LHCN-M2 (cell line): ENCODE measurements at places on chromosomes 4 and X. TPM values are rescaled to one million over a fixed set of nuclear protein-coding genes. Genes with fewer than 3 reads are reported as not detected.

CTAG1A gene
- total RNA-seq = not detected in 2 replicates

- peak; percentile 15 for DNase-seq
Measured at GRCh38 chrX:119374736-119375135, 24.4 kb upstream of the SLC25A43 start.

PRRG3 gene
- not detected in 2 replicates for total RNA-seq

GRCh38 chr4:632196-632790, 6.9 kb downstream of the PDE6B start:
- no peak for DNase-seq

GRCh38 chr4:3330707-3331106, 37.9 kb downstream of the RGS12 start:
- DNase-seq = no peak

RBMXL3 gene
- not detected in 2 replicates for total RNA-seq

DNA sequence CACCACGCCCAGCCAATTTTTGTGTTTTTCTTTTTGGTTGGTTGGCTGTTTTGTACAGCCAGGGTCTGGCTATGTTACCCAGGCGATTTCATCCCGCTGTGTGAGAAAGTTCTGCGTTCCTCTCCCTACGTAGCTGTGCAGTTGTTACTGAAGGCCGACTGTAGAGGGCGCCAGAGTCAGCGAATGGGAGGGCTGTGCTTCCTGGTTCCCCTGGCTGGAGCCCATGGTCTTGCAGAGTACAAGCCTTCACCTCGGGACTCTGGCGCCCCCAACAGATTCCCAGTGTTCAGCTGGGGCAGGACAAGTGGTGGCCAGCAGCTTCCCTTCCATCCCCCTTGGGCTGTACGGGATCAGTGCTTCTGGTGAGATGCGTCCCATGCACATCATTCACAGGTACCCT, 5.6 kb upstream of the CT45A1 start:
- peak; percentile 6 for DNase-seq

PRSS12 gene
- 6.6 and 8.2 TPM in 2 replicates for total RNA-seq

DNA sequence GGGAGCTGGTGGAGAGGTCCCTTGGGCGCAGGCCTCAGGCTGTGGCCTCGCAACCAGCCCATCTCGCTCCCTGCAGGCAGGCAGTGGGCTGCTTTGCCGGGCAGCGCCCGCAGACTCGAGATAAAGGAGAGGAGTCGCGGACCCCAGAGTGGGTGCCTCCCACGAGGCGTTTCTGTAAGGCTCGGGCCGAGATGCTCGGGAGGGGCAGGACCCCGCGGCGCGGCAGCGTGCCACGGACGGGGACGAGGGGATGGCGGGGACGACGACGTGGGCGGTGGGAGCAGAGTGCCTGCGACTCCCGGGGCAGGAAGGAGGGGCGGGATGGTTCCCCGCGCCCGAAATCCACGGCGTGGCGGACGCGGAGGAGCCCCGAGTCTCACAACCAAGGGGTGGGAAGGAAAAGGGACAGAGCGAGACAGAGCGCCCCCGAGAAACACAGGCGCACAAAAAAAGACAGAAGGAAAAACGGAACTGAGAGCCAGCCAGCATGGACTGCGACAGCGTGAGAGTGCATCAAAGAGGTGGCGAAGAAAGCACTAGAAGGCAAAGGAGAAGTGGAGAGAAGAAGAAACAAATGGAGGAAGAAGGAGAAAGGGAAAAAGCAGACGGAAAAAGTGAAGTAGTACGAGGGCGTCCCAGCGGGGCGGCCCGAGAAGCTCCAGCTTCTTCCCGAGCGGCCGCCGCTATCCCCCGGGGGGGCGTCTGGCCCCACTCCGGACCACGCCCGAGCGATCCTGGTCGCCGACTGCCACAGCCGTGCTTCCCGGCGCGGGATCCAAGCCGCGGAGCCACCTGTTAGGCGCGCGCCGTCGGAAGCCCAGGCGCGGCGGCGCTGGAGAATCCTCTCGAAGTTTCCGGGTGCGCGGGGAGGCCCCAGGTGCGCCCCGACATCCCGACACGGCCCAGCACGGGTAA, 1.5 kb downstream of the BEND4 start:
- no peak for DNase-seq

- DNase-seq = peak; percentile 55
Measured at GRCh38 chrX:107562482-107562881, 65.8 kb upstream of the PRPS1 start.

TLR1 gene
- 2.7 and 2.9 TPM in 2 replicates for total RNA-seq

UGT2B10 gene
- not detected in 2 replicates for total RNA-seq

DNA sequence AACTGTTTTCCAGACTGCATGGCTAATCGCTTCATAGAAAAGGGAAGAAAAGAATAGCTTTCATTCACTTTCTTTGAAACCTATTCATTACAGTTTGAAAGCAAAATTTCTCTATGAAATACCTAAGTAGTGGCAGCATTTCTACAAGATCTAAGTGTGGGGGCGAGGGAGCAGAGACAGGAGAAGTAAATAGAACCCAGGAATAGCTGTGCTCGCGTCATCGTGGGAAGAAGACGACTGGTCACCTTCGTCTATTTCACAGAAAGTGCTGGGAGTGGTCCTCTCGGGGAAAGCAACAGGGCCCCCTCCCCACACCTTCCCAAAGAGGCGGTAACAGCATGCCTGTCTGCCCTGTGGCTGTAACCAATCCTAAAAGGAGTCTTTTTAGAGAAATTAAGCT, 169.9 kb upstream of the NOCT start:
- no peak for DNase-seq

DNA sequence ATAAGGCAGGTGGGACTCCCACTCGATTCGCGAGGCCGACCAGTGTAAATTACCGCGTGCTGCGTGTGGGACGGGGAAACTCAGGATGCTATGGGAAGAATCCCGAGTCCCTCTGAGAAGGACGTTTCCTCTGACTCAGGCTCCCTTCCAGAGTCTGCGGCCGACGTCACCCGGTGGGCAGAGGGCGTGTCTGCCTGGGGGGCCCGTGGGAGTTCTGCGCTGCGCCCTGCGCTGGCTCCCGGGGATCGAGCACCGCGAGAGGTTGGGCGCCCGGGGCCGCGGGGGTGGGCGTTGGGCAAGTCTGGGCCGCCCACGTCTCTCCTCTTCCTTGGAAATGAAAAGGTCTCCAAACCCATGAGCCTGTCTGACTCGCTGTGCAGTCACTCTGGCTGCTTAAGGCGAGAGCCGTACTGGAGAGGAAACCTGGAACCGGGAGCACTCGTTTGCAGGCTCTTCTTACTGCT, 568 bp downstream of the NIPAL1 start:
- DNase-seq = peak; percentile 60

- peak; percentile 41 for DNase-seq
Measured at GRCh38 chr4:108024878-108025165, 35.1 kb downstream of the HADH start.

DNA sequence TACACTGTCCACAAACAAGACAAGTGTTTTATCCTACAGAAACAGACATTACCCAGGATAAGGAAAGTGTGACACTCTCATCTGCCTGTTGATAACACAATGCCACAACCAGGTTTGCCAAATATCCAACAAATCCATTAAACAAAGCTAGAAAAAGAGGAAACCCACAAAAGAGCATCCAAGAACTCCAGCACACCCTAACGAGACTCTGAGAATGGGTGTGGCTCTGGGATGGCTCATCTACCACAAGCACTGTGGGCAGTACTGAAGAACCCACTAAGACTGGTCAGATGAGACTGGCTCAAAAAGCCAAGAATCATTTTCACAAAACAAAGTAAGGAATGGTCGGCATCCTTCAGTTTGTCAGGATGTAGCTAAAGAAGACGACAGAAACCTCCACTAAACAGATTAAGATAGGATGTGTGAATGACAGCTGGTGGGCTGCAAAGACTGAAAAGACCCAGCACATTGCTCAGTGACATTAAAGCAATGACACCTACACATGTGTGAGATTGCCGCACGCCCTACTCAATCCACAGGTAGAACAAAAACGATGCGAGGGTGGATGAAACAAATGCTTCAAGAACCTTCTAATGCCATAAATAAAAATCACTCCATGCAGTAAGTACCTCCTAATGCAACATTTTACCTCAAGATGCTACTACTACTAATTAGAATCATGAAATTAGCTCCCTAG, 14.7 kb downstream of the ATP8A1 start:
- no peak for DNase-seq

ZMAT1 gene
- total RNA-seq = 0.06 and 0.11 TPM in 2 replicates

DNA sequence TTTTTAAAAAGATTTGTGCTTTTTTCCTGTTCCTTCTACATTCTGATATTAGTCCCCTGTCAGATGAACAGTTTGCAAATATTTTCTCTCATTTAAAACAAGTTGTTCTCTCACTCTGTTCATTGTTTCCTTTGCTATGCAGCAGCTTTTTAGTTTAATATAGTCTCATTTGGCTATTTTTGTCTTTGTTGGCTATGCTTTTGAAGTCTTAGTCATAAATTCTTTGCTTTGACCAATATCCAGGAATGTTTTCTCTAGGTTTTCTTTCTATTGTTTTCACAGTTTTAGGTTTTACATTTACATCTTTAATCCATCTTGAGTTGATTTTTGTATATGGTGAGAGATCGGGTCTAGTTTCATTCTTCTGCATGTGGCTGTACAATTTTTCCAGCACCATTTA, 136.8 kb downstream of the TET2 start:
- peak; percentile 14 for DNase-seq

GRCh38 chr4:169102026-169102425, 92.0 kb upstream of the CBR4 start:
- DNase-seq = no peak

NEUROG2 gene
- total RNA-seq = 0.06 TPM in 1 of 2 replicates, not detected in the other

DNA sequence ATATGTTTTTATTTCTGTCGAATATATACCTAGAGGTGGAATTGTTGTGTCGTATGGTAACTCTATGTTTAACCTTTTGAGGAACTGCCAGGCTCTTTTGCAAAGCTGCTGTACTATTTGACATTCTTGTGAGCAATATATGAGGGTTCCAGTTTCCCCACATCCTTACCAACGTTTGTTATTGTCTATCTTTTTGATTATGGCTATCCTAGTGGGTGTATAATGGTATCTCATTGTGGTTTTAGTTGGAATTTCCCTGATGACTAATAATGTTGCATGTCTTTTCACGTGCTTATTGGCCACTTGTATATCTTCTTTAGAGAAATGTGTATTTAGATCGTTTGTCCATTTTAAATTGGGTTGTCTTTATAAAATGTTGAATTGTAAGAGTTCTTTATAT, 24.5 kb downstream of the REPS2 start:
- peak; percentile 45 for DNase-seq

GRCh38 chrX:18173494-18174180, 47.0 kb downstream of the BEND2 start:
- DNase-seq = no peak

- DNase-seq = peak; percentile 49
Measured at GRCh38 chrX:39815631-39816030, 282.1 kb downstream of the BCOR start.

GRCh38 chrX:123215397-123216089, 31.5 kb downstream of the GRIA3 start:
- no peak for DNase-seq

BST1 gene
- 1.0 and 2.2 TPM in 2 replicates for total RNA-seq

- DNase-seq = no peak
Measured at GRCh38 chr4:37830640-37831039, 4.2 kb downstream of the PGM2 start.

SMS gene
- 208 and 244 TPM in 2 replicates for total RNA-seq

DNA sequence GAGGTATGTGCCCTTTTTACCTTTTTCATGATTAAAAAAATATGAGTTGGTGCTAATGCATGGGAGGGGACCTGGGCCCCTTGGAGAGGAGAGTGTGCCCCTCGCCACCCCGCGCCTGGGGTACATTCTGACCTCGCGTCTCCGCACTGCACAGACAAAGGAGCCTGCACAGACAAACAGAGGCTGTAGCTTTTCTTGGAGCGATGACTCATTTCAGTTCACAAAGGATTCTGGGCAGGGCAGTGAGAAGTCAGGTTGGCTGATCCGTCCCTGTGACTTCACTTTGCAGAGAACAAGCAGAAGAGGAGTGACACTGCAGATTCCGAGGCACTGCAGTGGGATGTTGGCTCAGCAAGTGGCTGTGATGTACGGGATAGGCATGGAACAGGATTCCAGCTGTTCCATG, 82.9 kb downstream of the STOX2 start:
- peak; percentile 67 for DNase-seq

ERCC6L gene
- total RNA-seq = 15.3 and 18.0 TPM in 2 replicates

PPAT gene
- total RNA-seq = 28.0 and 29.6 TPM in 2 replicates

- peak; percentile 32 for DNase-seq
Measured at GRCh38 chrX:46407753-46408130, 137.5 kb downstream of the ZNF674 start.

DNA sequence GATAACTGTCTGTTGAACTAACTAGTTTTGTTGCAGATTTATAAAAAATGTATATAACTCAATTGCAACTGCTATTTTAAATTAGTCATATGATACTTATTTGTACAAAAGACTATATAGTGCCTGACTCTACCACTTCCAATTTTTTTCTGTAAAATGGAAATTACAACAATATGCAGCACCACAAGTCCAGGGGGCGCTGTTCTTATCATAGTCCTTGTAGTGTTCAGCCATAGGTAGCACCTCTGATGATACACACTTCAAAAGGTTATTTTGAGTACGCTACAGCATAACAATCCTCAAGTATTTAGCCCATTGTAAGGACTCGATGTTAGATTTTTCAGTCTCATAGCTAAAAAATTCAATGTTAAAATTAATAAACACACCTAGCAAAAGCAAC, 174.9 kb downstream of the CORIN start:
- DNase-seq = no peak

- DNase-seq = no peak
Measured at GRCh38 chr4:183853548-183853940, 51.6 kb upstream of the STOX2 start.

- no peak for DNase-seq
Measured at GRCh38 chrX:2701600-2701999, 10.5 kb downstream of the CD99 start.

- no peak for DNase-seq
Measured at GRCh38 chrX:147897117-147897516, 14.6 kb upstream of the FMR1 start.

- no peak for DNase-seq
Measured at GRCh38 chr4:127523369-127523768, 109.4 kb upstream of the INTU start.

PPARGC1A gene
- 0.90 and 0.98 TPM in 2 replicates for total RNA-seq

GRCh38 chrX:24214568-24214967, 65.0 kb downstream of the ZFX start:
- no peak for DNase-seq
